Activated T-cell treated with anti-CD3 and anti-CD28 coated beads, Interleukin-2, amount 50 U/mL, for 1 hour (primary cell): ENCODE measurements at places on chromosomes 6 and 20.

- DNase-seq: no peak
Observed at GRCh38 chr6:166143011-166143410, 24.6 kb downstream of the TBXT start.

DNA sequence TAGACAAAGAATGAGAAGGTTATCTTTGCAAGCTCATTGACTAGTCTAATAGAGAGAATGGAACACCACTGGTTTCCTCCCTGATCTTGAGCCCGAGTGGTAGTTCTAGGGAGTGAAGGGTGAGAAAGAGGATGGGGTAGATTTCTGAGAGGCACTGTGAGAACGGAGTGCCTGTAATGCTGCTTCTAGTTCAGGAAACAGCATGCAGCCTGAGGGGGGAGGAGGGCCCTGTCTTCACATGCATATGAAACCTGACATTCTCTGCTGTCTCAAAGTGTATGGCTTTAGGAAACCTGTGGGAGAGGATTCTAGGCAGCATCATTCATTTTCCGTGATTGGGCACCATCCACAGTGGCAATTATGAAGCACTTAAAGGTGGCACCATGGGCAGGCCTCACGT lies 259.4 kb upstream of the MAN1A1 start:
- no peak for DNase-seq

GRCh38 chr6:143276436-143276835 lies 174.1 kb downstream of the ADAT2 start:
- no peak for DNase-seq

DNA sequence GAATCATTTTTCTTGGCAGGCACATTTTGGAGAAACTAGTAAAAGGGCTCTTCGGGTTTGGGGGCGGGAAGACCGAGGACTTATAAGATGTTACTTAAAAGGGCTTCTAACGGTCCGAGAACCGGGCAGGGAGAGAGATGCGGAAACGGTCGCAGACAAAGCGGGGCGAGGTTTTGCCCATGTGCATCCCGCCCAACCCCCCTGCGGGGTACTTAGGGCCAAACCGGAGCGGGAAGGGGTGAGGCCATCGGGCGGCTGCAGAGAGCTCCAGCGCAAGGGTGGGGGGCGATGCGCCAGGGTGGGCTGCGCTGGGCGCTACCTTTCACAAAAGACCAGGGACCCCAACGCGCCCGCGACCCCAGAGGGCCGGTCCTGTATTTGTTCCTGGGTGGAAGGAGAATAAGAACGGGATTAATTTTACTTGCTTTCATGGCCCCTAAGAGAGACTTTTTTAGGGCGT lies 616 bp downstream of the TUBB start:
- DNase-seq: peak; percentile 70

- peak; percentile 27 for DNase-seq
Observed at GRCh38 chr20:49318430-49319207, 40.8 kb upstream of the ZNFX1 start.

GRCh38 chr6:57283911-57284455 lies 33.4 kb upstream of the PRIM2 start:
- no peak for DNase-seq

GRCh38 chr6:53512626-53513025 lies 32.3 kb downstream of the GCLC start:
- DNase-seq: no peak

- no peak for DNase-seq
Observed at GRCh38 chr20:49433333-49433732, 49.1 kb downstream of the KCNB1 start.

- no peak for DNase-seq
Observed at GRCh38 chr6:161436106-161436876, 162.4 kb upstream of the AGPAT4 start.

DNA sequence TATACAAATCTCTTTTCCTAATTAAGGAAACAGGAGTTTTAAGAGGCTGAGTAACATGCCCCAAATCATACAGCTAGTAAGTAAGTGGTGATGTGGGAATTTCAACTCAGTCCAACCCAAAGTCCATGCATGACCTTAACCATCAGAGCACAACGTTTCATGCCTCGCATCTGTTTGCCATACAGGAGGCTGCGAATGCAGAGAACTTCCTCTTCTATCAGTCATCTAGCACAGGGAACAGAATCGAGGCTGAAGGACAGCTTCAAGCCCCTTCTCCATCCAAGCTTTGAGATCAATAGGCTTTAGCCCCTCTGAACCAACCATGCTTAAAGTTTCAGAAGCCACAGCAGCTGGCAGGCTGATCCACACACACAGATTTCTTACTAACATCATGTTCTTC lies 113.2 kb downstream of the MAFB start:
- DNase-seq: no peak

- DNase-seq: no peak
Observed at GRCh38 chr6:88545991-88546390, 379.8 kb upstream of the CNR1 start.

GRCh38 chr6:117600008-117600743 lies 2.1 kb downstream of the GOPC start:
- no peak for DNase-seq
